ENCODE measurements at places on chromosomes 12 and 14.
A peak's percentile ranks its signal among the peaks of the same experiment; 100 is the strongest.

- no peak for DNase-seq
Measured at GRCh38 chr12:75209812-75210138, at the start of gene KCNC2. KCNC2 (minus strand) TSS chr12:75209839.

DNA sequence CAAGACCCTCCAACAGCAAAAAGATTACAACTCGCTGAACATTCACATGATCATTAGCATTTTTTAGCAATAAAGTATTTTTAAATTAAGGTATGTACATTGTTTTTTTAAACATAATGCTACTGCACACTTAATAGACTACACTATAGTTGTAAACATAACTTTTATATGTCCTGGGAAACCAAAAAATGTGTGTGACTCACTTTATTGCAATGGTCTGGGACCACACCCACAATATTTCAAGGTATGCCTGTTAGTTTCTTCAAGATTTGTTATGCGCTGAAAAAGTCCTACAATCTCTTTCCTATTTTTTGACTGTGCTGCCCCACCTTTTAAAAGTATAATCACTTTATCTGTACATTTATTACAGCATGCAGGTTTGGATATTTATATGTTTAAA is 30.4 kb upstream of the PCNX4 start:
- no peak for DNase-seq

- DNase-seq: no peak
Measured at GRCh38 chr14:74257941-74258763, 18.9 kb downstream of the VSX2 start.

DNA sequence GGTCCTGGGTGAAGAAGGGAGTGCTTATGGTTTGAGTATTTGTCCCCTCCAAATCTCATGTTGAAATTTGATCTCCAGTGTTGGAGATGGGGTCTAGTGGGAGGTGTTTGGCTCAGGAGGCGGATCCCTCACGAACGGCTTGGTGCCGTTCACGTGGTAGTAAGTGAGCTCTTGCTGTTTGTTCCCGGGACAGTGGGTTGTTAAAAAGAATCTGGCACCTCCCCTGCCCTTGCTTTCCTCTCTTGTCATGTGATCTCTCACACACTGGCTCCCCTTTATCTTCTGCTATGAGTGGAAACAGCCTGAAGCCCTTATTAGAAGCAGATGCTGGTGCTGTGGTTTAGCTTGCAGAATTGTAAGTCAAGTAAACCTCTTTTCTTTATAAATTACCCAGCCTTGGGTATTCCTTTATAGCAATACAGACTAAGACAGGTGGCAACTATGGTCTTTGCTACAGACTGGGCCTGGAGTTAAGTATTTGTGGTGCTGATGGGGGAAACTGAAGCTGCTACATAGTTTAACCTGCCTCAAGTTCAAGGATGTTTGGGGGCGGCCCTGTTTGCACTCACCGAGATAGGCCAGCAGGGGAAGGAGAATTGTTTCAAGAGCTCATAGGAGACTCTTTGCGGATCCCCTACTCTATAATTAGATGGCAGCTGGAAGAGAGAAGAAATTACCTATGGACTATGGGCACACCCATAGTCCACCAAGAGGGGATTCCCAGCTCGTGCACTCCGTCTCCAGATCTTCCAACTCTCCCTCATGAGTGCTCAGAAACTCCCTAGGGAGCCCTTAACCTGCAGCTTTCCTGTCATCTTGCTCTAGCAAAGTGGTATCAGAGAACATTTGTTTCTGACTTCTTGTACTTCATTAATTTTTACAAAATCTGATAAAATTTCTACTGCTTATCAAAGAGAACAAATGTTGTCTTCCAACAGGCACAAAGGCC is 164.6 kb downstream of the SLC15A5 start:
- DNase-seq: no peak

- DNase-seq: no peak
Measured at GRCh38 chr14:90743425-90743824, 72.8 kb downstream of the TTC7B start.

- no peak for DNase-seq
Measured at GRCh38 chr12:76587428-76588178, 28.0 kb upstream of the OSBPL8 start.

GRCh38 chr12:50567926-50568325 is 63.1 kb downstream of the DIP2B start:
- DNase-seq: no peak

DNA sequence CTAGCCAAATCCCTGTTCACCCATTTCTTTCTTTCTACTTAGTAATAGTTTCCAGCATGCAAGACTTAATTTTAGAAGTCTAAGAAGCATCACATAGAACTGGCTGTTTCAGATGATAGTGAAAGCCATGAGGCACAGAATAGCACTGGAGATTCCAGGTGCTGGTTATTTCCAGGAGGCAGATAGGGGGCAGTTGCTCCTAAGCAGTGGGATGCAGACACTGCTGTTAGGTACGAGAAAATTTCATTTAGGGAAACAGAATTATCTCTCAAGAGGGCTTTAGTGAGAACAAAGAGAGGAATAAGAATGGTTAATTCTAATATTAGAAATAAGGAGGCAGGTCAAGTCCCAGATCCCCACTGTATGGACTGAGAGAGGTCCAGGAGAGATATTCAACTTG is 3.6 kb upstream of the MDGA2 start:
- no peak for DNase-seq

GRCh38 chr12:74259199-74259598 is 278.4 kb upstream of the ATXN7L3B start:
- DNase-seq: no peak

DNA sequence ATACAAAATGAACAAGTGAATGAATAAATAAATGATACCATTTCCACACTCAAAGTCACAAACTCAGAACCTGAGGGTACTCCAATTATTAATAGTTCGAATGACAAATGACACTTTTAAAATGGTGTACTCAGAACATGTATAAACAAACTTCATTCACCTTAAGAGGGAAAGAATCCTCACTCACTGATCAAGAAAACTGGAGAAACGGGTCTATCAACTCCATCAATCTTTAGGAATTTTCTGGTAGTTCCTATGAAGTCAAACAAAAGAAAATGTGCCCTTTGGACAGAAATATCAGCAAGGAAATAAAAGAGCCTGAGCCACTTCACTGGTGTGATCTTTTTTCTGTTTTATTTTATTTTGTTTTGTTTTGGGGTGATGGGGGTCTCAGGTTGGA is 5.2 kb upstream of the NRDE2 start:
- peak; percentile 38 for DNase-seq

GRCh38 chr12:51977320-51977753 is 25.8 kb downstream of the ACVR1B start:
- no peak for DNase-seq

GRCh38 chr12:53402871-53403270 is 20.8 kb upstream of the AMHR2 start:
- DNase-seq: no peak

GRCh38 chr12:25797386-25797785 is 161.1 kb upstream of the RASSF8 start:
- DNase-seq: no peak

DNA sequence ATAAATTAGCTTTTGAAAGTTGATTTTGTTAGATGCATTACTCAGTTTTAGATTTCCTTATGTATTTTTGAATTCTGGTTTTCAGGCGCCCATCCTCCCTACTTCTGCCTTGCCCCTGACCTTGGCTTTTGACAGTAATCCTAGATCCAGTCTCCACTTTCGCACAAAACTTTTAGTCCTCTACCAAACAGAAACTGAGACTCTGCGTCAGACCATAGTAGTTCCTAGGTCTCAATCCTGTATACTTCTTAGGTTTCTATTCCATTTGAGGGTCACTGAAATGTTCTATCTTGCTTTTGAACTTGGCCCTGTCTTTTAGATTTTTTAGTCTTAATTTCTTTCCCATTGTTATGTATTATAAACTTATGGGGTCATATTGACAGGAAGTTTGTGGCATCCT is 307.9 kb upstream of the GARIN6 start:
- no peak for DNase-seq

- DNase-seq: no peak
Measured at GRCh38 chr14:76844223-76844622, 18.0 kb downstream of the LRRC74A start.

- no peak for DNase-seq
Measured at GRCh38 chr12:60921541-60921940, 1325.7 kb downstream of the SLC16A7 start.

DNA sequence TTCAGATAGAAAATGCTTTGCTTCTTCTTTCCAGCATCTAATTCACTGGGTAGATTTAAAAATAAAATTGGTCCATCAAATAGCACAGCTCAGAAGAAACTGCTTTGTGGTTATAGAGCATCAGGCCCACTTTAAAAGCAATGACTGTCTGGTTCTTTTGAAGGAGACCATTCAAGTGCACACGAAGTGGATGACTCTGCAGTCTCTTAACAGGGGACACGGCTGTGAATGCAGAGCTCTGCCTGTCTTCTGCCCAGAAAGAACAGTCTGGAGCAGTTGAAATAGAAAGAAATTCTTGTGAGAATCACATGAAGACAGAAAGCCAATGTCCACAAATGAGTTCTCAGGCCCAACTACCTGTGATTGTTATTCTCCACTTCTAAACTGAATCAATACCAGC is 138.7 kb upstream of the PLEKHA5 start:
- DNase-seq: no peak

DNA sequence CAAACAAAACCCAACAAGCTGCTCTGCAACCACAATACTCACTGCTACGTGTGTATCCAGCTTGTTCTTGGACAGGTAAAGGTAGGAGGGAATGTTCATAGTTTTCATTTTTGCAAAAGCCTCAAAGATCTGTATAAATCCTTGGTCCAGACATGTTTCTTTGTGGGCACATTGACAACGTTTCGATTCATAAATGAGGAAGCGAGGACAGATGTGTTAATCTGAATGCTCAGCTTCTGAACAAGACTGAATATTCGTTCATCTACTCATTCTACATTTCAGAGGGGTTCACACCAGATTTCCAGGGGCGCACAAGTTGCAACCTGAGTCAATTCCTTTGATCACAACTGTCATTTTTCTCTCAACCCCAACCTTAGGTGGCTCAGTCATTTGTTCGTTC is 134.4 kb downstream of the LLPH start:
- no peak for DNase-seq

DNA sequence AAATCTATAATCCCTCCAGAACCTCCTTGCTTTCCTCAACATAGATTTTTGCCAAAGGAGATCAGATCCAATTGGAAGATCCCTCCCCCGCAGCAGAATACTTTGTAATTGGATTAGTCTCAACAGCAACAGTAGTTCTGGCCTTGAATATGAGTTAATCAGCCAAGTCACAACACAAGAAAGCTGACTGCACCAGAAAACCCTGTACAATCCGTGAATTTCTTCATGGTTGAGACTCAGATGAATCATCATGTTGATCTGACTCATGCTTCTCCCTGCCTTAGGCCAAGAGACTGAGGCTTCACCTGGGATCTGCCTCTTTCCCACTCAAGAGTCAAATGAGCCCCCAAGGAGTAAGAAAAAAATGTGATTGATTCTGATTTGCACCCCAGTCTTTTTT is 3.0 kb upstream of the METTL17 start:
- DNase-seq: peak; percentile 72

DNA sequence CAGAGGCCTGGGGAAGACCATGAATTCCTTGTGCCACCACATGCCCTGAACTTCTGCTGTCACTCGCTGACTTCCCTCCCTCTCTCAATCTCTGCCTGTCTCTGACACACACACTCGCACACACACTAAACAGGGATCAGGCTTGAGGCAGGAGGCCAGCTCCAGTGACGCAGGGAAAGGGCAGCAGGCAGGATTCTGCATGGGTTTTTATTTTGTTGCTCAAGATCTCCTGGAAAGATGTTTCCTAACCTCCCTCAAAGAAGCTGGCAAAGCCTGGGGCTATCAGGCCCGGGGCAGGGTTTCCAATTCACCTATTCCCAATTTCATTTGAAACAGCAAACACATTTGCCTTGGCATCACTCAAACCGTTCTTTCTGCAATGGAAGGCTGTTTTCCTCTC is 27.7 kb upstream of the PEX5 start:
- no peak for DNase-seq

- no peak for DNase-seq
Measured at GRCh38 chr12:47746523-47746922, 12.2 kb downstream of the RAPGEF3 start.

GRCh38 chr14:69624136-69624535 is 12.7 kb downstream of the SUSD6 start:
- DNase-seq: no peak

DNA sequence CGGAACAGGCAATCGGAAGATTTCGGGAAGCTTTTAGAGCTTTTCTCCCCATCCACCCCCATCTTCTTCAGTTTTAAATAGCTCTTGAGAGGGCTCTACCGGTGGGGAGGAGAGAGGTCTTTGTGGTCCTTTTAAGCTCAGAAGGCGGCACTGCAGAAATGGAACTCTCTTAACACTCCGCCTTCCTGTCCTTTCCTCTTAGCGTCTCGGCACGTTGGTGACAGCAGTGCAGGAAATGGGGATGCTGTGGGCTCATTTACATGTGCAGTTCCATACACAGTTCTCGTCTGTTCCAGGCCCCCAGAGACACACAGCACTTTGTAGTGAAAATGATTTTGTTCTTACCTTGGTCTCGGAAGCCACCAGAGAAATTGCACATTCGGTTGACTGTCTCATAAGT is 50.4 kb upstream of the RIN3 start:
- DNase-seq: no peak

GRCh38 chr12:101939856-101940265 is 62.5 kb downstream of the DRAM1 start:
- DNase-seq: peak; percentile 87

GRCh38 chr14:67537736-67538135 is 4.6 kb downstream of the PLEKHH1 start:
- DNase-seq: no peak

DNA sequence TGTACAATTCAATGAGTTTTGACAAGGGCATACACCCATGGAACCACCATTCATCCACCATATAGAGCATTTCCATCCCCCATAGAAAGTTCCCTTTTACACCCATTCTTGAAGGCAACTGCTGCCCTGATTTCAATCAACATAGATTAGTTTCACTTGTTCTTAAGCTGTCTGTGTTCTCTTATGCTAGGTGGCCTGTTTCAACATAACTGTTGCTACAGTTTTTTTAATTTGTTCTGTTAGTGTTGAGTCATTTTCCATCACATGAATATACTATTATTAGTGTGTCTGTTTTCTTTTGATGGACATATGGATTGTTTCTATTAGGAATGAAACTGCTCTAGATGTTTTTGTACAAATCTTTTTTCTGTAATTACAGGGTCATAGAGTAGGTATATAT is 123.4 kb downstream of the PTPRQ start:
- DNase-seq: peak; percentile 7

Measured in hepatocyte (in vitro differentiated cells).